AG08395 (cell line): ENCODE measurements at places on chromosomes 2 and 18.

DNA sequence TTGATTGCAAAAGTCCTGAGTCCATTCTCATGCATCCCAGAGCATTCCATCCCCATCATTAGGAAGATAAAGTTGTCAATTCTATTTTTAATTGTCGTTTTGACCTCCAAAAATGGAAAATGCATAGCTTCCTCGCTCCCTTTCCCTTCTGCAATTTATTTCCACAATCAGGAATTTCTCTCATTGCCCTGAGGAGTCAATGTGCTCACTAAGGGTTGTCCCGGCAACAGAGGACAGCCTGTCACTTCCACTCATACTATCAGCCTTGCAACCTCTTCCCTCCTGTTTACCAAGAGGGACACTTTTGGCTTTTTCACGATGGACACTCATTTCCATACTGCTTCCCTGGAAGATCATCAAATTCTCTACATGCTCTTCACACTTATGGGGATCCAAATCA, 164.8 kb downstream of the MYO5B start:
- no peak for DNase-seq

DNA sequence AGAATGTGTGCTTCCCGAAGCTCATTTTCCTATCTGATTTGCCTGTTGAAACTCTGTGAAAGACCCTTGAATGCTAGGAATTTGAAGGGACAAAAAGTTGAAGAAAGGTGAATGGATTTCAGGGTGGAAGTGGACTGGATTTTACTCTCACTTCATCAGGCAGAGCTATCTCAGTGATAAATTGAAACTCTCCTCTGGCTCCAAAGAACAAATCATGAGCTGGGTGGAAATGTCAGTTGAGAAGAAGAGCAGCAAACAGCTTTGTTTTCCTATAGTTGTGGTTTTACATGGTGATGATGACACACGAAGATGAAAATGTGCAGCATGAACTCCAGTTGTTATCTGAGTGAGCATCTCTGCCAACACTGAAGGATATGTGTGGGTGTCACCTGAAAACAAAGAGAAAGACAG, 34.4 kb downstream of the CD28 start:
- peak; percentile 53 for DNase-seq

- no peak for DNase-seq
Observed at GRCh38 chr2:68295516-68295915, 24.2 kb downstream of the CNRIP1 start.

DNA sequence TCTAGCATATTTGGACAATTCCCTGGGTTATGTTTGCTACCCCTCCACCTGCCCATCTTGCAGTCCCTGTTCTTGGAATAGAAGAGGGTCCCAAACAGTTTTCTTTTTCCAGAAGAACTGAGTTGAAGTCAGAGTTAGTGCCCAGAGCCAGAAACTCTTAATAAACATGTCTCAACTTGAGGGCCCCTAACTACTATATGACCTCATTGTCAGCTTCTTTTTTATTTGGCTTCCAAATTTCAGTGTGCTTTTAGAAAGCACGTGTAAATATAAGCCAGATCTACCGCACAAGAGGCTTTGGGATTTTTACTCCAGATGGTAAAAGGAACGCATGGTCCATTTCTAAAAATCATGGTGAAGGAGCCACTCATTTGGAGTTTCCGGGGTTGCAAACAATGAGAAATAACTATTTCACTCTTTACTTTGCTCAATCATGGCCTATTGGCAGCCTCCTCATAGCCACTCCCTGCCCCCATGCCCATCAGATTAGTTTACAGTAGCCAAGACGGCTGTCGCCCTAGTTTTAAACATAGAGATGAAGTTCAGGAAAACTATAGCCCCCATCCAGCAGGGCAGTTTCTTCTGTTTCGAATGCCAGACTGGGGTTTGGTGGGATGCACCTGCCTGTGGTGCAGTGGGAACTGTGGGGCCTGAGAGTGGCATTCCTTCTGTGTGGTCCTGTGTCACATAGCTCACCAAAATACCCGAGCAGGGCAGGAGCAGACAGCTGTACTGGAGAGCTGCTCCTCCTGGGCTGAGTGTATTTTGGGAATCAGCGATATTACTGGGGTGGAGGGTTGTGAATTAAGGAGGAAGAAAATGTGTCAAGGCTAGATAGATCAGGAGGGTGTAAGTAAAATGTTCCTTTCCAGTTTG, 1.7 kb downstream of the MAPRE3 start:
- no peak for DNase-seq

DNA sequence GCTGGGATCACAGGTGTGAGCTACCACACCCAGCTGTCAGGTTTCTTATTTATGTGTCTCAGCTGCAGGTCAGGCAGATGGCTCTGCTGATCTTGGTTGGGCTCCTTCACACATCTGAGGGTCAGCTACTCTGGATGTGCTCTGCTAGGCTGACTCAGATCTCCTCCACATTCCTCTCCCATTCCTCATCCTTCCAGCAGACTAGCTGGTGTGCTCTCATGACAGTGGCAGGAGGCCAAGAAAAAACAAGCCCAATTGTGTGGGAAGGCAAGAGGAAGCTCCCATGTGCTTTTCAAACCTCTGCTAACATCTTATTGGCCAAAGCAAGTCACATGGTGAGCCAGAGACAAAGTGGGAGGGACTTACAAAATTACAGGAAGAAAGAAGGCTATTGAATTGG, 11.7 kb upstream of the MSH6 start:
- peak; percentile 58 for DNase-seq

GRCh38 chr2:195456771-195457170, 200.3 kb upstream of the SLC39A10 start:
- no peak for DNase-seq

- no peak for DNase-seq
Observed at GRCh38 chr2:6945821-6946220, 28.6 kb downstream of the RNF144A start.

- no peak for DNase-seq
Observed at GRCh38 chr2:163133602-163134001, 295.0 kb upstream of the KCNH7 start.

DNA sequence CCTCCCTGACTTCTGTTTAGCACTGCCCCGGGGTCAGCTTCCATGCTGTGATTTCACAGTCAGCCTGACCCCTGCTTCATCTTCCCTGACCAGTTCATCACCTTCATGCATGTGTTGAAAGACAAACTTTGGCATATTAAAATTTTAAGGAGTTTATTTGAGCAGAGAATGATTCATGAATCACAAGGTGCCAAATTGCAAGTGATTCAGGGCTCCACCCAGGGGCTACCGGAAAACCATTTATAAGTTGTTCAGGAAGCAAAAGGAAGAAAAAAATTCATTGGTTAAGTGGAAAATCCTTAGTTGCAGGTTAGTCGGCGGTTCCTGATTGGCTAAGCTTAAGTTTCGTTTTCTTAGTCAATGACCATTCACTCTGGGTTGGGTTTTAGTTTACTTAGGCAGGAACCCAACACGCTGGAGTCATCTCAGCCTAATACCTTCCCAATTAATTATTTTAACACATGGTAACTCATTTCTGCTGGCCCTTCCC, 10.6 kb downstream of the IL1F10 start:
- DNase-seq, result no peak

- DNase-seq, result no peak
Observed at GRCh38 chr18:79531386-79531785, 135.7 kb downstream of the NFATC1 start.

DNA sequence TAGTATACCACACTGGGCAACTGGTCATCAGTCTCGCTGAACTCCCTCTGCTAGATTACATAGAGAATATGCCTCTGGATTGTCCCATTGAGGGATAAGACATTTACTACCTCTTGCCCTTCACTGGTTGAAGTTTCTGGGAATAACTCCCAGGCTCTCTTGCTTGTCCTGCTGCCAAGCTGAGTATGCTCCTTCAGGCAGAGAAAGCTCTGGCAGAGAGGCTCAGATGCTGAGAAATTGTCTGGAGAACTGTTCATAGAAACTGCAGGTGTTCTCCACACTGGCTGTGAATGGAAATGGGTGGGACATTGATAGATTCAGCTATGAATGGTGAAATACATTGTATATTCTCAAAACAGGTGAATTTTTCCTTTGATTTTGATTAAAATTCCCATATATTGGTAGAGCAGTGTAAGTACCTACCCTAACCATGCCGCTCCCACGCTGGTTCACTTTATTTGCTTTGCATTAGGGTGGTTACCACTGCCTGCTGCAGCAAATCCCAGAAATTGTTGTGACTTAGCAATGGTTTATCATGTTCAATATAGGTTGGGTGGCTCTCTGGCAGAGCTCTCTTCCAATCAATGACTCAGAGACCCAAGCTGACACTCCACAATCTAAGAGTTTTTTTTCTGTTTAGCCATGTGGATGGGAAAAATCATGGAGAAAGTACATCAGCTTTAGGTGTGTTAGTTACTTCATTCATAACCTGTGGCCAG, 36.7 kb downstream of the FAM117B start:
- no peak for DNase-seq

DNA sequence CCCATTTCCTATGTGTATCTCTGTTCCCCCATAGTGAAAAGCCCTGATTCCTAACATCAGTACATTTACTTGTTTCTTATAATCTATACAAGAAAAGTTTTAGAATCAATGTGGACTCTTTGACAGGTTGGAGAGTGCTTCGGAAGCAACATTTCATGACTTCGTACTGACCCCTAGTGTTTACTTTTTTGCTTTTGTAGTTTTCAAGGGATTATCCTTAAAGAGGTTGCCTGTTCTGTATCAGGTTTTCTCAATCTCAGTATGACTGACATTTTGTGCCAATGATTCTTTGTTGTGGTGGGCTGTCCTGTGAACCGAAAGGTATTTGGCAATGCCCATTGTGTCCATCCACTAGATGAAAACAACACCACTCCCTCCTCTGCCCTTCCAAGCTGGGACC, 43.3 kb upstream of the SERPINB2 start:
- peak; percentile 41 for DNase-seq

- DNase-seq, result peak; percentile 36
Observed at GRCh38 chr2:229815858-229816257, 101.5 kb upstream of the DNER start.

- DNase-seq, result no peak
Observed at GRCh38 chr2:181807526-181807925, 84.0 kb upstream of the ITPRID2 start.

GRCh38 chr2:140600116-140600515, 1530.7 kb downstream of the LRP1B start:
- DNase-seq, result peak; percentile 20

- DNase-seq, result peak; percentile 67
Observed at GRCh38 chr18:36372903-36373311, 75.4 kb downstream of the FHOD3 start.

DNA sequence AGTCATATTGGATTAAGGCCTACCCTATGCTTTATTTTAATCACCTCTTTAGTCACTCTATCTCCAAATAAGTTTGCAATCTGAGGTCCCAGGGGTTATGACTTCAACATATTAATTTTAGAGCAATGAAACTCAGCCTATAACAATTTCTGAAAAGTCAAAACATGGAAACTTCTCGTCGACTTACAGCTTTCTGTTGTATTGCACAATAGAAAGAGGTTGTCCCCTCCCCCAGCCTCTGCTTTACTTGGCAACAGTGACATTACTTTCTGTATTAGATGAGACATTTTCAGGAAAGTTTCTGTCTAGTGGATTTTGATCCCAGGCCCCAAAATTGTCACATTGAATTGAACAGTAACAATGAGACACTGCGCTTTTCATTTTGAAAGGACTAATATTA, 326.4 kb downstream of the THSD7B start:
- no peak for DNase-seq

- DNase-seq, result no peak
Observed at GRCh38 chr2:46375566-46376125, 78.4 kb downstream of the EPAS1 start.

DNA sequence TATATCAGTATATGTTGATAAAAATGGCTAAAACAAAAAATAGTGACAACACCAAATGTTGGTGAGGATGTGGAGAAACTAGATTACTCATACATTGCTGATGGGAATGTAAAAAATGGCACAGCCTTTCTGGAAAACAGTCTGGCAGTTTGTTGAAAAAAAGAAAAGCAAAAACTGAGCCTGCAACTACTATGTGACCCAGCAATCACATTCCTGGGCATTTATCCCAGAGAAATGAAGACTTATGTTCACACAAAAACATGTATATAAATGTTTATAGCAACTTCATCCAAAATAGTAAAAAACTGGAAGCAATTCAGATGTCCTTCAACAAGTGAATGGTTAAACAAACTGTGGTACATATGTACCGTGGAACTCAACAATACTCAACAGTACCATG, 7.5 kb upstream of the KDSR start:
- DNase-seq, result no peak

DNA sequence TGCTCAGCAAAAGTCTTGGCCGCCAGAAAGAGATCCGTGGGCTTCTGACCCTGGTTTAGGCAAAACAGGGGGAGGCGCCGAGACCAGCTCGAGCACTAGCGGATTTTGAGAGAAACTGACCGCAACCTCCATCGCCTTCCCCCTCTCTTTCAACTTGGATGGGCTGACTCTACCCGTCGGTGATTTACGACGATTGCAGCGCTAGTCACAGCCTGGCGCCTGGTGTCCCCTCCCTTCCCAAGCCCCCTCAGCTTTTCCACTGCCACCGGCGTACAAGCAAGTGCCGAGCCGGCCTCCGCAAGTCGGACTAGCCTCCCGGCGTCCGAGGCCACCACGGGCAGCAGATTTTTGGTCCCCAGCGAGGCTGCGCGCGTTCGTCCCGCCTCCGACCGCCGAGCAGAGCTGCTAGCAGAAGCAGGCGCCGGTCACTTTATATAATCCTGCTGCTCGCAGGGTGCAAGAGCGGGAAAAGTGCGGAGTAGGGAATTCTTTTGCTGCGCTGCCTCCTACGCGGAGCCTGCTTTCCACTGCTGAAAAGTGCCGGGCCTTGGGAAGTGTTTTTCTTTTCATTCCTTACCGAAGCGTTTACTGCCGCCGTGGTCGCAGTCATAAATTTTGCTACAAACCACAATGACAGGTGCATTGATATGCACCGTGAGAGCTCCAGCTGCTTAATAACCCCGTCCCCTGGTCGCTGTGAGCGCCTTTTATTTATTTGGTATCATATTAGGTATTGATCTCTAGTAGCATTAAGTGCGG, 7.7 kb downstream of the HOXD3 start:
- DNase-seq, result no peak

DNA sequence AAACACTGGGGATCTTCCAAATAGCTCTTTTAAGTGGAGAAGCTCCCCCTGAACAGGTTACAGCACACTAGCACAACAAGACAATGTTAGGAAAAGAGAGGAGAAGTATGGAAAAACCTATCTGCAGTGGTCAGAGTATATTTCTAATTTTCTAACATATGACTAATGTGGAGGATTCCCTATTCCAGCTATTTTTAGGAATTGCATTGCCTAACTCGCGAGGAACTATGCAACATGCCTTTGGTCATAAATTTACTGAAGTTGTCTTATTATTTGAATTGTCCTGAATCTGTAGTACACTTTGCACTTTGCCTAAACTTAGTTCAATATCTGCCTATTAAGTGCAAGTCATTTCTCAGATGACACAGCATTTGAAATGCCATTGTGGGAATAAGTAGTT, 381.4 kb downstream of the CCDC85A start:
- DNase-seq, result peak; percentile 23
